WERI-Rb-1 (cell line): ENCODE measurements at places on chromosomes 2 and 18.
A peak's percentile ranks its signal among the peaks of the same experiment; 100 is the strongest.

- DNase-seq: no peak
Measured at GRCh38 chr18:58784601-58785137, 80.0 kb upstream of the ZNF532 start.

- DNase-seq: no peak
Measured at GRCh38 chr2:22952656-22953225, 432.2 kb upstream of the KLHL29 start.

DNA sequence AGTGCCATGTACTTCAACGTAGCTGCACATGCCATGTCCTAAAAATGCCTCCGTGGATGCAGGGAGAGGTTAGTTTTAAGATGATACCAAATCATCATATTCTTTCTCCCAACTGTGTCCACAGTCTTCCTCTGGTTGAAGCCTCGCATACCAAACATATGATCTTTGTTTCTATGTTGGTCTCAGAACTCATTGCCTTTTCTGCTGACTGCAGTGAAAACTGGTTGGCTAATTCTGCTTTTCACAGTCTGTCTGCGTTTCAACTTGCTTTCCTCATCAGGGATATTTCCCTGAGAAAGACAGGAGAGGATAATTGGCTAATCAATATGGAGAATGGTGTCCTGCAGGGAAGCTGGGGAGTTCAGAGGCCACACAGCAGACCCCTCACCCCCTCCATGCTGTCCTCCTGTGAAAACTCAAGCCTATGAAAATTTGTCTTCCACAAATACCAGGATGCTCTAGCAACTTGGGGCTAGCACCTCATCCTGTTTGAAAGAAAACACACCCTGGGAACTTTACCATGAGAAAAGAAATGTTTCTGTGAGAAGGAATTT, 192.2 kb upstream of the PXDN start:
- DNase-seq: no peak

DNA sequence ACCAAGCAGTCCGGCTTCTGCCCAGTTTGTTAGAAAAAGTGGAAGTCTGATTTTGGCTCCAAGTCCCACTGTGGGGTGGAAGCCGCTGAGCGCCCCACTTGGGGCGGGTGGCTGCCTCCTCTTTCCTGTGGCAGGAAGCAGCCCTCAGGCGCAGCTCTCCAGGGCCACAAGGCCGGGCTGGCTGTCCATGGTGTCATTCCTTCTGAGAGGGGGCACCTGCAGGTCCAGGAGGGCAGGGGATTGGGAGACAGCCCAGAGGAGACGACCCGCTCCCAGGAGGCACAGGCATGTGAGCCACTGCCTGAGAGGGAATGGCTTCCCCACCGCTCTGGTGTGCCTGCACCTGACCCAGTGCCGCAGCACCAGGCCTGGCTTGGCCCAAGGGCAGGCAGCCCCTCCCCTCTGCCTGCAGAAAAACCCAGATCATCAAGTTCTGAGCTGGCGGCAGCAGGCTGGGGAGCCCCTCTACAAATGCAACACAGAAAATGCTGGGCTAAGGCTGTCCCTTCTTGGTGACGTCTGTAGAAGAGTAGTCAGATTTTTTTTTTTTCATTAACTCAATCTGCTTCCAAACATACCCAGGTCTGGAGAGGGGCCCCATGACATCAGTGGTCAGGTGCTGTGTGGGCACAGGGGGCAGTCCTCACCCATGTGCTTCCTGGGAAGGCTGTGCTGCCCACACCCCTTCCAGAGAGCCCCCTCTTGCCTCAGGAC, 38.4 kb downstream of the HS6ST1 start:
- no peak for DNase-seq

- DNase-seq: no peak
Measured at GRCh38 chr2:55518841-55519165, 715 bp upstream of the CFAP36 start.

DNA sequence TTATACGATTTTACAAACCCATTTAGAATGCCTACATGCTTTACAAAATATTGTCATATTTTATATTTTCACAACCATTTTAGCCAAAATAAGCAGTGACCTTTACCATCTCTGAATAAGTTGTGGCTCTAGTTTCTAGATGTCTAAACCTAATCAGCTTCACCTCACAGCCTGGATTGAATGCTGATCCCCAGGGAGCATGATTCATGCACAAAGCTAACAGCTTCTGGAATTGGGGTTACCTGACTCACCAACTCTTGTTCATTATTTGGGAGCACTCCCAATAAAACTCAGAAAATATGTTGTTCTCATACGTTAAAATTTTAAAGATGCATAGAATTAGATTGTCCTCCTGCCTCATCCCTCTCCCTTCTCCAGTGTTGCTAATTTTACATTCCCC, 611.7 kb upstream of the NETO1 start:
- no peak for DNase-seq

- peak; percentile 68 for DNase-seq
Measured at GRCh38 chr18:26655525-26656430, 107.4 kb upstream of the KCTD1 start.

GRCh38 chr2:72920318-72921087, 3.2 kb downstream of the EMX1 start:
- DNase-seq: no peak

DNA sequence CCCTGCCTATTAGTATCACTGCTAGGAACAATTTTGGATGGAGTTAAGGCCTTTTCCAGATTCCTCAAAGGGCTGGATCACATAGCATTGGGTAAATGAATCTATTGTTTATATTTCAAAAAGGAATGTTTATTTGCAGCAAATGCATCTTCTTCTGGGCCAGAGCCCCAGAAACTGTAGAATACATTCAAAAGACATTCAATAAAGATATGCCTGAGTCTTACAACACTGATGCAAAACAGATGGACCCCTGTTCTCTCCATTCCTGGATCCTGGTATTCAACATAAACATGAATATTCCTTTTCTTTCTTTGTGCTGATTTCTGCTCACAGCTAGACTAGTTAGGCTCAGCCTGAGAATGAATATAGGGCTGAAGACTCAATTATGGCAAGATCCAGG, 227.2 kb upstream of the KLHL29 start:
- DNase-seq: no peak

- DNase-seq: no peak
Measured at GRCh38 chr2:193518041-193518817, 1323.5 kb upstream of the TMEFF2 start.

- no peak for DNase-seq
Measured at GRCh38 chr18:49682173-49682802, 120.4 kb downstream of the LIPG start.

GRCh38 chr2:101729521-101730190, 32.1 kb downstream of the MAP4K4 start:
- no peak for DNase-seq

- no peak for DNase-seq
Measured at GRCh38 chr2:151097128-151097527, 164.5 kb downstream of the RBM43 start.
